Stimulated activated CD4-positive, alpha-beta T cell treated with anti-CD3 and anti-CD28 coated beads, Interleukin-4, amount 100 ng/mL, for 4 hours (primary cell): ENCODE measurements at places on chromosomes 11 and 22.

- DNase-seq: no peak
These were observed 33.0 kb downstream of the MOB2 start for GRCh38 chr11:1453611-1454034.

- DNase-seq: no peak
These were observed 124.1 kb upstream of the CSNK2A3 start for GRCh38 chr11:11476971-11477645.

GRCh38 chr22:49024775-49025440 lies 802.8 kb downstream of the BRD1 start:
- DNase-seq: no peak

GRCh38 chr11:112172362-112172994 lies 2.8 kb upstream of the BCO2 start:
- no peak for DNase-seq

- DNase-seq: no peak
These were observed 52.9 kb downstream of the C11orf58 start for GRCh38 chr11:16791191-16791961.
